ENCODE measurements at places on chromosomes 16 and 17. TPM values are rescaled to one million over a fixed set of nuclear protein-coding genes. Genes with fewer than 3 reads are reported as not detected.

The ARSG gene
- 11.7 TPM for total RNA-seq

The HDAC5 gene
- 58.0 TPM for total RNA-seq

- H3K4me3 ChIP-seq: no peak overlapping the region
- H3K27ac ChIP-seq: no peak overlapping the region
- DNase-seq: no peak
- no peaks in the 10 kb centered on the region for H3K27me3 ChIP-seq
- peaks cover 9% of the 10 kb centered on the region for H3K4me1 ChIP-seq
Measured at GRCh38 chr16:66325717-66326376, 40.6 kb upstream of the CDH5 start.

DNA sequence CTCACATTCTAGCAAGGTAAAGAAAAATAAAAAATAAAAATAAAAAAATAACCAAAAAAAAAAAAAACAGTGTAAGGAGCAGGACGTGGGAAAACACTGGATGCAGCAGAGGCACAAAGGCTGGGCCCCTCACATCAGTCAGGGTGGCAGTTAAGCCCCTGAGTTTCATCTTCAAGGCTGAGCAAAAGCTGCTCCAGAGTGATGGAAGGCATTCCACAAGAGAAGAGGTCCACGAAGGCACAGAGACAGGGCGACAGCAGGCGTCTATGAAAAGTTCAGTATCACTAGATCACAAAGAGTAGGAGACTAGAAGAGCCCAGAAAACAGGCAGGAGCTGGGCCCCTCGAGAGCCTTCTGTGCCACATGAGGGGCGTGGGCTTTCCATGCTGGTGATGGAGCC lies 12.0 kb downstream of the TMEM186 start:
- H3K4me3 ChIP-seq: no peak overlapping the region
- H3K4me1 ChIP-seq: no peaks in the 10 kb centered on the region
- DNase-seq: no peak
- no peak overlapping the region for H3K27ac ChIP-seq
- H3K27me3 ChIP-seq: no peaks in the 10 kb centered on the region

All from stomach (tissue), 19 donors.